Stimulated activated CD4-positive, alpha-beta T cell treated with anti-CD3 and anti-CD28 coated beads, TNF-alpha, amount 100 ng/mL, for 1 hour (primary cell): ENCODE measurements at places on chromosomes 4 and X.

- no peak for DNase-seq
Observed at GRCh38 chrX:77946571-77946970, 22.9 kb downstream of the PGAM4 start.

- DNase-seq, result no peak
Observed at GRCh38 chrX:129798888-129799287, 19.1 kb downstream of the SASH3 start.

- no peak for DNase-seq
Observed at GRCh38 chr4:15575966-15576365, 79.2 kb downstream of the FBXL5 start.

- DNase-seq, result no peak
Observed at GRCh38 chrX:73822775-73823174, 259.8 kb downstream of the CHIC1 start.

GRCh38 chr4:126733301-126733700 is 899.5 kb upstream of the INTU start:
- no peak for DNase-seq

- DNase-seq, result no peak
Observed at GRCh38 chr4:94523617-94524016, 71.9 kb downstream of the PDLIM5 start.

GRCh38 chrX:139949703-139950102 is 15.6 kb downstream of the CXorf66 start:
- DNase-seq, result no peak

DNA sequence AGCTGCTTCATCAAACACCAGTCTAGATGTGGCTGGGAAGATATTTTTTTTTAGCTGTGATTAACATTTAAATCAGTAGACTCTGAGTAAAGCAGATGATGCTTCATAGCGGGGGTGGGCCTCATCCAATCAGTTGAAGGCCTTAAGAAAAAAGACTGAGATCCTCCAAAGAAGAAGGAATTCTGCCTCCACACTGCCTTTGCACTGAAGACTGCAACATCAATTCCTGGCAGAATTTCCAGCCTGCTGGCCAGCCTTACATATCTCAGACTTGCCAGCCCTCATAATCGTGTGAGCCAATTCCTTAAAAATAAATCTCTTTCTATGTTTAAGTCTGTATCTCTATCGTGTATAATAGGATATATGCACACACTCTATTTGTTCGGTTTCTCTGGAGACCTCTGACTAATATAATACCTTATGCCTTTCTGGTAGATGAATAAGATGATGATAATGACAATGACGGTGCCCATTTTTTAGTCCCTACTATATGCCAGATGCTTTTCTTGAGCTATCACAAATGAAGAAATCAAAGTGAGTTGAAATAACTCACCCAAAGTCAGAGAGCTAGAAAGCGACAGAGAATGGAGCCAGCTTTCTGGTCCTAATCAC is 66.1 kb upstream of the SOD3 start:
- no peak for DNase-seq

DNA sequence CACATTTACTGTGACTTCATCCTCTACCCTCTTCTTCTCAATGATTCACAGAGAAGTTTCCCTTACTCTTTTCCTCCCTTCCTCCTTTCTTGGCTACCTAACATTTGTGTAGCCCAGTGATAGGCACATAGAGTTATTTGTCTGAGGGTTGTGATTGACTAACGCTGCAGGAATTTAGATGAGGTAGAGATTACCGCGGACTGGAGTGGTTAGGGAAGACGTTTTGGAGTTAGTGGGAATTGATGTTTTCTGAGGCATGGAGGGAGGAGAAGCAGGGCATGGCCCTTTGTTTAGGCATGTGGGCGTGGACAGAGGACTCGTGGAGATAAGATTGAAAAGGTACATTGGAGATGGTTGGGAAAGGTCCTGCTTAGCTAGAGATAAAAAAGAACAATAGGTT is 246.7 kb downstream of the GPAT3 start:
- no peak for DNase-seq

DNA sequence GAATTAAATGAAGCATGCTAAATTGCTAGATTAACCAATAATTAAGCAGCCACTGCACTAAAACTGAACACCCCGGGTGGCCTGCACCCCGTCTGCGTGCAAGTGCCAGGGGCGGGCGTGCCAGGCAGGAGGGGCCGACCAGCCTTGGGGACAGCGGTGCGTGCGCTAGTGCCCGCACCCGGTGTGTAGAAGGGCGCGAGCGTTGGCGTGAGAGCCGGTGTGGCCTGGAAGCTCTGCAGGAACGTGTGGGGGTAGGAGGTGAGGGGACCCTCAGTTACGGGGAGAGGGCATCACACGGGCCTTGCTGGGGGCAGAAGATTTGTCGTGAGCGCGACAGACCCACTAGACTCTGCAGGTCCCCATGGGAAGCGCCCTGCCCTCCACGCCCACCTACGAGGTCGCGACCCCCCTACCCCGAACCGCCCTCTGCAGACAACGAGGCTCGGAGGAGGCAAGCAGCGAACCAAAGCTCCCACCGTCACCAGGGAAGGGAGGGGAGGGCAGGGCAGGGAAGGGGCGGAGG is 105.8 kb downstream of the FAM53A start:
- DNase-seq, result no peak

DNA sequence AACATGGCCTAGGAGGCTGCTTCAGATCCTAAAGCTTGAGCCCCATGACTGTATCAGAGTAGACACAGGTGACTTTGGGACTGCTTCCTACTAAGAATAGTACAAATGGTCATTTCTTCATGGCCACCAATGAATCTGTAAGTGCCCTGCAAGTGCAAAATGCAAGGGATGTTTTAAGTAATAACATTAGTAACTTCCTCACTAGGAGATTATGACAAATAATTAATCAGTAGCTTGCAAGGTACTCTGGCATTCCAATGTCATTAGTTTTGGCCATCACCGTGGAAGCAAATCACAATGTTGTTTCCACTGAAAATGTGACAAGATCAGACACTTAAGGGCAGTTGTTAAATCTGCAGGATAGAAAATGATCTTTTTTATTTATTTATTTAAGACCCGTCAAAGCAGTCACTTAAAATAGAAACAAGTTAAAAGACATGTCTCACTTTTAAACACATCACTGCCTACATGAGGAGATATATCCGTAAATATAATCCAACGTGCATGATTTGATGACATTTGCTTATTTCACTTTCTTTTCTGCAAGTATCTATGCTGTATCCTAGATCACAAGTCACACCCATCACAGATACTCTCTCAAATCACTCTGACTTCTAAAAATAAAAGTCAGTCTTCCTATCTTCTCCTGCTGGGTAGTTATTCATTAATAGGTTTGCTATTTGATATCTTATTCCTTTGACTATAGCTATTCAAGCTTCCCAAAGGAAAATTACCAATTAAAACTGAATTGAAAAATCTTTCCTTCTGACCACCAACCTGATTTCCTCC is 400.6 kb downstream of the IL15 start:
- DNase-seq, result no peak

GRCh38 chr4:106329041-106329618 is 12.8 kb downstream of the AIMP1 start:
- DNase-seq, result no peak
